Stimulated activated CD8-positive, alpha-beta memory T cell treated with anti-CD3 and anti-CD28 coated beads, Interleukin-2, amount 100 ng/mL, for 1 hour (primary cell): ENCODE measurements at places on chromosomes 6 and 20.

GRCh38 chr6:132115714-132116366 is 164.7 kb upstream of the CCN2 start:
- no peak for DNase-seq

GRCh38 chr6:125853756-125854155 is 63.0 kb downstream of the NCOA7 start:
- DNase-seq, result no peak

- no peak for DNase-seq
Measured at GRCh38 chr20:23132930-23133559, 46.9 kb upstream of the CD93 start.

GRCh38 chr6:17292600-17293133 is 11.5 kb downstream of the RBM24 start:
- DNase-seq, result no peak

DNA sequence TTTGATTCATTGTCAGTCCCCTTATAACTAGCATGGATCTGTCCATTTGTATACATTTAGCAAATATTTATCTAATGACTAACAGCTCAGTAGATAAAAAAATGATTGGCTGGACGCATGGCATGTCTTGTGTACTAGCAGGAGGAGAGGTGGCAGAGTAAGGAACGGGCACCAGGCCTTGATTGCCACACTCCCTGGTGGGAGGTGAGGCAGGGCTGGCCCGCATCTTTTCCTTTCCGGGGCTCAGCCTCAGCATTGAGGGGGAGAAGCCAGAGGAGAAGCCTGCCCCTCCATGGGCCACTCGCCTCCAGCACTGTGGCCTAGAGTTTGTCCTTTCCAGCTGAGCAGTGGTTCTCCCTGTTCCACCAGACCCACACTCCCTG is 84.9 kb upstream of the TMEM181 start:
- DNase-seq, result no peak

DNA sequence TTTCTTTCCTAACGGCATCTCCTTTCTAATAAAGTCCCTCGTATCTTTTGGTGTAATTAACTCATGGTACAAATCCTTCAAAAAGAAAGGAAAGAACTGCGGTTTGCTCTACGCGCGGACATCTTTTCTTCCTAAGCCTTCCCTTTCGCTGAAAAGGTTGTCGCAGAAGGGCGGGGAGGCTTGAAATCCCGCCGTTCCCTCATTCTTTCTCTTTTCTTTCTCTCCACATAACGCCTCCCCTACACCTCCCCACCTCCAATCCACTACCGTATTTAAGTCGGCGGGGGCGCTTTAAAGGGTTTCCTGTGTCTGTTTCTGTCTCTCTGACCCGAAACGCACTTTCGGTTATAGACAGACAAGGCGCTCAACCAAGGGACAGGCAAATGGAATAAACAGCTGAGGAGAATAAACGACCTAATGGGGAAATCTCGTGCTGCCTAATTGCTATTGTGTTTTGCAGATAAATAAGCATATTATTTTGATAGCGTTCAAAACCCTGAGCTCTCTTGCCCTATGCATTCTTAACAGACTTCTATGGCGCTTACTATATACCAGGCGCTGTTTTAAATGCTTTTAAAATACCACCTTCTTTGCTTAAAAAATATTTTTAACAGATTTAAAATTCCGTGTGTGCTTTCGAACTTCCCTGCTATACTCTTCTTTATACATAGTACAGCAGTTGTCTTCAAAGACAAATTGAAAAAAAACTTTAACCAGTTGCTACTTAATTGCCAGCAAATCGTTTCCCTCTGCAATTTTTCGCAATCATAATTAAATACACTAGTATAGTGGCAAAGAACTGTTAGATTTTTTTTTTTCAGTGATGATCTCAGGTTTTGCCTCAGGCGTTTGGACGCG is 2.5 kb upstream of the HEY2 start:
- DNase-seq, result peak; percentile 27

DNA sequence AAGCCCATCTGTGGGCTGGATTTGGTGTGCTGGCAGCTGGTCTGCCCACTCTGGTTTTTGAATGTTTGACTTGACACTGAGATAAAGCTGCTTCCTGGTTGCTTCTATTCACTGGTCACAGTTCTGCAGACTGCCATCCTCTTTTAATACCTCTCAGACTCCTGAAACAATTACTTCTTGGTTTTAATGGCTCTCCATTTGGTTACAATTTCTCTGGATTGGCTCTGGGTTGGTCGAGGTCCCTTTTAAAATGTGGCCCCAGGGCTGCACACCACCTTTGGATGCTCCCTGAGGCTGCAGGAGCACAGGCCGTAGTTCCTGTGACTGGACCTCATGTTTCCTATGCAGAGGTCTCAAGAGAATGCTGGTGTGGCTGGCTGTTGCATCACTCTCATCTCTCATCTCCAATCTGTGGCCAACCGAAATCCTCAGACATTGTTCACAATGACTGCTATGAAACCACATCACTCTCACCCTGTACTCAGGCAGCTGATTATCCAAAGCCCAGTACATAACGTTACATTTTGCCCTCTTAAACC is 98.5 kb downstream of the INSM1 start:
- no peak for DNase-seq

- DNase-seq, result no peak
Measured at GRCh38 chr6:40352006-40352405, 235.2 kb downstream of the LRFN2 start.

GRCh38 chr6:54320871-54321270 is 12.6 kb downstream of the TINAG start:
- DNase-seq, result no peak

DNA sequence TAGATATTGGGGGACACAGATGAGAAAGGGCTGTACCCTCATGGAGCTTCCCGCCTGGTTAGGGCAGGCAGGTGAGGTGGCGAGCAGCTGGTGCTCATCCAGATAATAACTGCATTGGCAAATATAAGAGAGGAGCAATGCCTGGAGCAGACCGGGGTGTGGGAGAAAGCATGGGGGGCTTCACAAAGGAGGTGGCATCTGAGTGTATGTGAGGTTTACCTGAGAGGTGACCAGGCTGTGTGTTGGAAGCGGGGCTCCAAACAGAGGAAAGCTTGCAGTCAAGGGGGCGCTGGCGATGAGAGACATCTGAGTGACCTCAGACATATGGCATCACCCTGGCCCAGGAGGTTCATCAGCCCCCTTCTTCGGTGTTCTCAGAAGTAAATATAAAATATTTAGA is 72.1 kb upstream of the PMEPA1 start:
- no peak for DNase-seq

DNA sequence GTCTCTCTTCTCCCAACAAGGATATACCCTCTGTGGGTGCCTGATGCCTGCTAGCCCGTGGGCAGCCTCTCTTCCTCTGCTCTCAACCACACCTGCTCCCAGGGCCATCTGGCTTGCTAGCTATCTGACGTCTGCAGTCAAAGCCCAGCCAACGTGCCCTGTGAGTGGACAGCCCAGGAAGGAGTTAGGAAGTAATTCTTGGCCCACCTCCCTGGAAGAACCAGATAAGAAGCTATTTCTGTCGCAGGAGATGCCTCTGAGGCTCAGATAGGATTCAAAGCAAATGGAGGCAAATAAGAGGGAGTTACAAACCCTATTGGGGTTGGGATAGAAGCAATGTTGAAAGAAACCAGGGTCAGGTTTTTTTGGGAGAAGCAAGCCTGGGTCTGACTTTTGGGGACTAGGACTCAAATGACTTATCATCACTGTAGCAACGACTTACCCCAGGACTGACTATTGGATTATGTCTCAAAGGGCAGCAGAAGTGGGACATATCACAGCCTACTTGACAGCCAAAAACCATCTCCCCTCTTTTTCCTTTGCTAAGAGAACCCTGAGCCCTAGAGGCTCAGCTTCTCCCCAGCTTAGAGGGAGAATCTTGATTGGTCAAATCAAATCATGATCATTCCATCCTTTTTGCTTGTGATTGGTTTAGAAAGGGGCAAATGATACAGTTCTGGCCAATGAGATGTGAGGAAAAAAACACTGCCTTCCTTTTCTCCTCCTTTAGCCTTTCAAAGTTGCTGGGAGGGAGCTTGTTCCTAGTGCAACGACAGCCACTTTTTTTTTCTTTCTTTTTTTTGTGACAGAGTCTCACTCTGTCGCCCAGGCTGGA is 18.0 kb upstream of the CDK5RAP1 start:
- no peak for DNase-seq

- no peak for DNase-seq
Measured at GRCh38 chr6:138105880-138106664, 1.1 kb downstream of the PERP start.

GRCh38 chr6:53530346-53530745 is 14.6 kb downstream of the GCLC start:
- no peak for DNase-seq

GRCh38 chr6:37696220-37696840 is 1.4 kb downstream of the MDGA1 start:
- no peak for DNase-seq

GRCh38 chr6:52457096-52457495 is 37.0 kb downstream of the EFHC1 start:
- no peak for DNase-seq

DNA sequence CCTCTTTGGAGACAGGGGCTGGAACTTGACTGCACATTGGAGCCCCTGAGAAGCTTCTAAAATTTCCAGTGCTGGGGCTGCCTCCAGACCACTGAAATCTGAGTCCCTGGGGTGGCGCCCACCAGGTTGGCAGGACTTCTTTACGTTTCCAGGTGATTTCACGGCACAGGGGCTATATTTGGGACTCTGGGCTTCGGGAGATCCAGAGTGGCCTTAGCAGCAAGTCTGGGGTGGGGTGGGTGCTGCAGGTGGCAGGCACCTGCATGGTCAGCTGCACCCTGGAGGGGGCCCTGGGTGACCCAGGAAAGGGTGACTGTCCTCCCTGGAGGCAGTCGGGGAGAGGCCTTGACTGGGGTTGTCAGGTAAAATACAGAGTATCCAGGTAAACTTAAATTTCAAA is 135.5 kb upstream of the PHACTR3 start:
- no peak for DNase-seq

DNA sequence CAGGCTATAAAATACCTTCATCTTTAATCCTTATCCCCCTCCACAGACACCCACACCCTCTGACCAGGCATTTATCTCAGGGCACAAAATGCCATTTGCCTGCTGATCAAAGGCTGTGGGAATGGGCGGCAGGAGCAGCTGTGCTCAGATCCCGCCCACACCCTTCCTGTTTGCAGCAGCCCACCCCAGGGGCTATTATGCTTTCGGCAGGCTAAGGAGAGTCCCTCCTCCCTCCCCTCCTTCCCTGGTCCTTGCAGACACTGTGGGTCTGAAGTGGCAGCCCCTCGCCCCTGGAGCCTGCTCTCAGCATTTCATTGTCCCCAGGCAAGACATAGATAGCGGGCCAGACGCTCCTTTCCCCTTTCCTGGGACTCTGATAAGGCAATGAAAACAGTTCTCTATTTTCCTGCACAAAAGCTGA is 220.8 kb upstream of the HEY2 start:
- DNase-seq, result no peak

- no peak for DNase-seq
Measured at GRCh38 chr6:101585501-101585900, 192.0 kb downstream of the GRIK2 start.

DNA sequence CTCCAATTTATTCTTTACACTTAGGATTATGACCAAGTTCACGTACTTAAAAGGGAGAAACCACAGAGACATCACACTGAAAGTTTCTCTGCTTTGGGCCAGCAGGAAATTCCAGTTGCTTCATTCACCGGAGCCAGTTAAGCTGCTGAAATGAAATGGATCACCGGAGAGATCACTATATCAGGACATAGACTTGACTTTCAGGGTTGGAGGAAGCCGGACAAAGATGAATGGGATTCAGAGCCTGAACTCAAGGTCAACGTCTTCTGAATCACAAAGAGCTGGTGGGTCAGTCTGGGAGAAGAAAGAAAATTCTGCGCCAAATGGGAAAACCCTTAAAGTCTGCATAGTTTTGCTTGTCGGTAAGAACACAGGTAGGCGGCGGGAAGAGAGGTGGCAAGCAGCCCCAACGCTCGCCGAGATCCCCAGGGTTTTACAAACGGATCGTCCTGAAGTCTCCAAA is 81.9 kb upstream of the CCDC28A start:
- no peak for DNase-seq

DNA sequence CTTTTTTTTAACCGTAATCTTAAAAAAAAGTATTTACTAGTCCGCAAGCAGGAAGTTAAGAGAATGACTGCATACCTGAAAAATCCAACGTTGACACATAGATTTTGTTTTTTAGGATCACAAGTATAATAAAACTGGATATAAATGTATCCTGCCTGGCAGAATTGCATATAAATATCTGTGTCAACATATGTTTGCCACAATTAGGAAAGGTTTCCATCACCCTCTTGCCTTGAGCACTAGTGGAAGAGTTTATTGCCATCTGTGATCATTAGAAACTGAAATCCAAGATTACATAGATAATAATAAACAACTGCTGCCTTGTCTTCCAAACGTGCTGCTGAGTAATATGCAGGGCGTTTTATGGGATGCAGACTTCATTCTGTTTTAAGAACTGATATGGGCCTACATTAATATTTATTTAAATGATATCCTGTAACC is 27.9 kb downstream of the PLEKHG1 start:
- DNase-seq, result no peak

GRCh38 chr20:7248281-7249201 is 481.1 kb downstream of the BMP2 start:
- DNase-seq, result no peak

DNA sequence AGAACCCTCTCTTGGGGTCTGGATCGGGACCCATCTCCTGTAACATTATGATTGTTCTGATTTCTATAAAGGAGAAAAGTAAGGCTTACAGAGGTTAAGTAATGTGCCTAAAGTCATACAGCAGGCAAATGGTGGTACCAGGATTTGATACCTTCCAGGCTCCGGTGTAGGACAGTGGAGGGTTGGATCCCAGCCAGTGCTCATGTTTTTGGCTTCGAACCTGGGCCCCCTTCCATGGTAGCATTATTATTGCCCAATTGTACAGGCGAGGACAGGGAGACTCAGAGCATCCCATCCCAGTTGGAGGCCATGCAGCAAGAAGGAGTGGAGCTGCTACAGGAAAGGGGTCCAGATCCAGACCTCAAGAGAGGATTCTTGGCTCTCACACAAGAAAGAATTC is 202.7 kb downstream of the TFAP2C start:
- no peak for DNase-seq

- no peak for DNase-seq
Measured at GRCh38 chr6:51805517-51805916, 281.9 kb downstream of the PKHD1 start.

DNA sequence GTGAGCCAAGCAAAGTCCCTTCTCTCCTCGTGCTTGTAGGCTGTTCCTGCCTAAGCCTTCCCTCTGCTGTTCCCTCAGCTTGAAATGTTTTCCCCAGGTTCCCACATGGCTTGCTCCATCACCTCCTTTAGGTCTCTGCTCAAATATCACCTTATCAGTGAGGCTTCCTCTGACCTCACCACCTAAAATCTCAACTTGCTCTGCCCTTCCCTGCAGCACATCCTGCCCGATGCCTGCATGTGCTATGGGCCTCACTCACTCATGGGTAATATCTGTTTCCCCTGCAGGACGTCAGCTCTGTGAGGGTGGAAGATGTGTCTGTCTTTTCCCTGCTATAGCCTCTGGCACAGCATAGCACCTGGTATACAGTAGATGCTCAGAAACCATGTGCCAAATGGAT is 29.9 kb upstream of the FKBP1A start:
- no peak for DNase-seq

- DNase-seq, result no peak
Measured at GRCh38 chr6:75488033-75488432, 5.6 kb downstream of the FILIP1 start.
